Sciatic nerve (tissue), 2 donors: ENCODE measurements at places on chromosomes 3 and 15.

DNA sequence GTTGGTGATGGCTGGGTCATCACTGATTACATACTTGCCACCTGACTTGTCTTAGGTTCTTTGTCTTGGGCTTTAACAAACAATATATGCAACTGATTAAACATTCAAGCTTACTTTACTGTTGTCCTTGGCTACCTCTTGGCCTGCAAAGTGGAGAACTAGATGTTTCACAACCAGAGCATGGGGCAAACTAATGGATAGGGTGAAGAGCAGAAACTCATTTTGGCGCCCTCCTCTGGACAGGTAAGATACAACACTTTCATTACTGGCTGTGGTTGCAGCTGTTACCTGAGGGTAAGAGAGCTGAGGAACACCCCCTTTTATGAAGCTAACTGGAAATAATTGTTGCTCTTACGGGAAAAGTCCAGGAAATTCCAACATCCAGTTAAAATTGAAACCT is 262.1 kb downstream of the NAALADL2 start:
- DNase-seq, result no peak

DNA sequence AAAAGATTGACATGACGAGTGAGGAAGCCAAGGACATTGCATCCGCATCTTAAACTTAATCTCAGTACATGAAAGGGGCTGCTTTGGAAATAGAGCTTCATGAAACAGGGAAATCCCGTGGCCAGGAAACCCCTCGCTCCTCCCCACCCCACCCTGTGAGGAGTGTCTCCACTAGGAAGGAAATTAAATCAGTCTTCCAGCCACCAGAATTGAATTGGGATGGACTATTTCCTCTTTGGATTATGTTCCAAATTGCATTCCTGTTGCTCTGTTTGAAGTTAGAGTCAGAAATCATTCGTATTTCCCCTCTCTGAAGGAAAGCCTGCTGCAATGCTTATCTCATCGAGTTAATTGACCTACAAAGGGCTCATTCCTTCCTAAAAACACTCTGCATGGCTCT is 35.8 kb downstream of the CLDN11 start:
- DNase-seq, result no peak

DNA sequence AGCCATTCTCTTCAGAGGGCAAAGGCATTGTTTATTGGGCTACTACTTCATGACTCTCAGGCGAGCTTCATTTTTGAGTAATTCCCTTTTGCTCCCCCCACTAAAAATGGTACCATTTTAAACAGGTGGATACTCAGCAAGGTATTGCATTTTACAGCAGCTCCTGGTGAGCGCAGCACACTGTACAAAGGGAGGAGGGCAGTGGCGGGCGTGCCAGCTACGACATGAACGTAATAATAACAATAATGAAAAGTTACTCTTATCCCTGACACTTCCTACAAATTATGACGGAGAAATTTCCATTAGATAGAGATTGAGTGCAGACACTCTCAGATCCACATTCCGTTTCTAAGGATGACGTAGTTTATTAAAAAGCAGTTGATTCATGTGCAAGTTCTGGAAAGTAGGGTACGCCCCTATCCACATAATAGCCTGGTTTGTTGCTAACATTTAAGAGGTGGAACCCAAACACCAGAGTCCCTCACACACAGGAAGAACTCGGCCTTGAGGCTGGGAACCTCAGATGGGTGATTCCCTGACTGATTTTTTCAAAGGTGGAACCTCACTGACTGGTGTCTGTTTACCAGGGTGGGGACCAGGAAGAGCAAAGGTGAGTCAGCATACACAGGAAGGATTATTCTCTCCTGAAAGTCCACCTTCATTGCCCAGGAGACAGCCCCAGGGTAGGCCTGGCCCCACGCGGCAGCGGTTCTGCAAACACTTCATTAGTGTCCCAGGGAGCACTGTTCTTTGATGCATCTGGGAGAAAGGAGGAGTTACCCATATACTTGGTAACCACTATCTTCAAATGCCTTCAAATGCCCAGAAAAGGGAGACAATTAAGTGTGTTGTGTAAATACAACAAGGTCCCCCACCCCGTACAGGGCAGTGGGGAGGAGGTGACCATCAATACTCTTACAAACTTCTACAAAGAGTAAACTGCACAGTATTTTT is 69.9 kb downstream of the LDHAL6B start:
- no peak for DNase-seq

GRCh38 chr3:11636394-11636770 is 7.3 kb downstream of the VGLL4 start:
- DNase-seq, result no peak

DNA sequence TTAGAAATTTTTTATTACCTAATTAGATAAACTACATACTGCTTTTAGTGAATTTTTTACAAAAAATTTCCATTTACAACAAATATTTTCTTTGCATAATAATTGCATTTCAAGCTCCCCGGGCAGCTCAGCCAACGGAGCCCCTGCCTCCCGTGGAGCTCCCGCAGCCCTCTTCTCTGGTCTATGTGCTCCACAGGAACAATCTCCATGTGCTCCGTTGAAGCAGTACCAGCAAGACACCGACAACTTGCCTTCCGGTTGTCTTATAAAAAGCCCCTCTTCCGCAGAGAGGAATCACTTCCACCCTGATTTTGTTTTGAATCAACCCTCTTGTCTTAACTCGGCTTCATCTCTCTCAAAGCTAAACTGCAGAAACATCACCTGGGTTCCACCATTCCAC is 46.9 kb upstream of the CHD2 start:
- DNase-seq, result no peak
